ENCODE measurements at places on chromosomes 6 and 20. TPM values are rescaled to one million over a fixed set of nuclear protein-coding genes. Genes with fewer than 3 reads are reported as not detected.

TRAPPC3L gene
- not detected for total RNA-seq

SLC17A2 gene
- total RNA-seq = not detected

SAPCD1 gene
- total RNA-seq = 6.3 TPM

MCM3 gene
- total RNA-seq = 107 TPM

JPH2 gene
- 0.49 TPM for total RNA-seq

GRCh38 chr20:57437267-57437666 lies 46.1 kb downstream of the RBM38 start:
- DNase-seq = no peak

DNA sequence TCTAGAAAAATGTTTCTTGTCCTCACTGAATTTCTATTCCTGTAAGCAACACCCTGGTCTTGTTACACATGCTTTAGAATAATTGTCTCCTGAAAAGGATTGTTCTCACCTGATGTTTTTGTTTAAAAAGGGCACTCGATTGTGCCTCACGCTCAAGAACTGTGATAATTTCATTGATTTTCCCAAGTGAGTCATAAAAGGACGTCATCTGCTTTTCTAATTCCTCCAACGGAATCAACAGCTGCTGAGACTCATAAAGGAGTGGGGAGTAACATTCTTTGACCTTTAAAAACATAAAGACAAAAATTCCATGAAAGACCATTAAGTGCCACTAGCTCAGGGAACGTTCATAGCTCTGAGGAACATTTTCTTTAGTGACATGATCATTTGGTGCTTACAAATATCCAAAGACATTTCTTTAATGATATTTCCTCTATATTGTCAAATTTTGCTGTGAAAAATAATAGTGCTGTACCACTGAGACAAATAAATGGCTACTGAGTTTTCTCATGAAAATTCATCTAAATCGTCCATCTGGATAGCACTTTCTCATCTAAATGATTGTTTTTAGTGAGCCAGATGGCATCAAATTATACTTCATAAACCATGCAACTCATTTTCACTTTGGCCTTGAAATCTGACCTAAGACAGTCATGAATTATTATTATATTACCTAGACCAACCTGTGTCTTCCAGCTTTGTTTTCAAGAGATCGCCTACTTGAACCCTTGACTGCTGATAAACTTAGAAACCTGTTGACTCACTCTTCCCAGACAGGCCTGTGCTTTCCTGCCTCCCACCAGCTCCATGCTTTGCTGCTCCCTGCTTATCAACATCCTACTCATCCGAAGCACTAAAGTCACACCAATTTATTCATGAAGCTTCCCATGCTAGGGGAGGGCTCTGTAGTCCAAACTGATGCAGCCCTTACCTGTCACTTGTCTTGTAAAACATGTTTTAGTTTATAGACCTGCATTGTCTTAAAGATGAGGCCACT lies 178.2 kb downstream of the SYNE1 start:
- DNase-seq = no peak

DNA sequence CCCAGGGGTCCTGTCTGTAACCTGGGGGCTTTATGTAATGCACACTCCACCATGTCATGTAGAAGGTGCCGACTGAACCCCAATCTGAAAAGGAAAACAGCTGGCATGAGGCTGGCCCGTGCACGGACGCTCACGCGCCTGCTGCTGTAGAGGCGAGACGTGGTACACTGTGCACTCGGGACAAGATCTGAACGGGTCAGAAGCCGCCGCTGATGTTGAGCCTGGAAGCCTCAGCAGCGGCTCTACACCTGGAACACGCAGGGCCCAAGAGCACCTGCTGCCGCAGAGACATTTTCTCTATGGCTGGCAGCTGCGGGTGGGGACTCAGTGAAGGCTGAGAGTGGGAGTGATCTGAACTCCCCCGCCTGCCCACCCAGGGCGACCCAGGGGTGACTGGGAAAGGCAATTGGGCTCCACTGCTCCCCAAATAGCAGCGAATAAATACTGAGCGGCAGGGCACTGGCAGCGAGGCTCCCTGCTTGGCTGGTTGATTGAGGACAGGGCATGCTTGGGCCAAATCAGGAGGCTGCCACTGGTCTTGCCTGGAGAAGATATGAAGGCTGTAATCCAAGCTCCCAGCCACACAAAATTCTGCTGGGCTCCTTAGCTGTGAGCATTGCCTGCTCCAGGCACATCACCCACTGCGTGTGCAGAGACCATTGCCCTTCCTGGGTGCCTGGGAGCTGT lies 2.5 kb upstream of the OGFR start:
- DNase-seq = no peak
